ENCODE measurements at places on chromosomes 11 and 22.

DNA sequence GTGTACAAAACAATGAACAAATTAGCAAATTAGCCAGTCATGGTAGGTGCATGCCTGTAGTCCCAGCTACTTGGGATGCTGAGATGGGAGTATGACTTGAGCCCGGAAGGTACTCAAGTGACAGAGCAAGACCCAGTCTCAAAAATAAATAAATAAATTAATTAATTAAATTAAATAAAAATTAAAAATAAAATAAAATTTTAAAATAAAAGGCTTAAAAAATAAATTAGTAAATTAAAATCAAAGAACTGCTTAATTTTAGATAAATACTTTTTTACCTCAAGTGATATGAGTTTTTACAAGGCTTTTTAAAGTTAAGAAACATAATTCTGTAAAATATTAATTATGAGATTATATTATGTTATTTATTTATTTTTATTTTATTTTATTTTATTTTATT lies 50.9 kb upstream of the TSPAN18 start:
- DNase-seq = no peak

GRCh38 chr22:40263191-40263590 lies 83.1 kb upstream of the ADSL start:
- DNase-seq = no peak

DNA sequence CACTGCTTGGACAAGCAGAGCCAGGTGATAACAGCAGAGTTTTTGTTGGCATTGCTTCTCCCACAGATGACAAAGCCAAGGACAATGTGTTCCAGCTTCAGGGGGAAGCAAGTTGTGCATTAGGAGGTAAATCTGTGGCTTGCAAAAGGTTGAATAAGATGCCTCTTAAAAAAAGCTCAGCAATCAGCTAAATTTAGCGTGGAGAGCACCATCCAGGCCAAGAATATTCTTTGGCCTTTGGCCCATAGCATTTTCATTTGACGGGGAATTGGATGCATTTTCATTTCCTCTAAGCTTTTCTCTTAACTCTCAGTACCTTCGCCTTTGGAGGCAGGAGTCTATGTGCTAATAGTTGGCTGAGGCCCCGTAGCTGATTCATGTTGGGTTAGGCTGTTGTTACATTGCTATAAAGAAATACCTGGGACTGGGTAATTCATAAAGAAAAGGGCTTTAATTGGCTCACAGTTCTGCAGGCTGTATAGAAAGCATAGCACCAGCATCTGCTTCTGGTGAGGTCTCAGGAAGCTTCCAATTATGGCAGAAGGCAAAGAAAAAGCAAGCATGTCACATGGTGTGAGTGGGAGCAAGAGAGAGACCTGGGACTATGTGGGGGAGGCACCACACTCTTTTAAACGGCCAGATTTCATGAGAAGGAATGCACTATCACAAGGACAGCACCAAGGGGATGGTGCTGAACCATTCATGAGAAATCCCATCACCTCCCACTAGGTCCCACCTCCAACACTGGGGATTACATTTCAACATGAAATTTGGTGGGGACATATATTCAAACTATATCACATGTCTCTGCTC lies 350.1 kb upstream of the C11orf87 start:
- no peak for DNase-seq

GRCh38 chr11:64455456-64456261 lies 96.7 kb downstream of the RPS6KA4 start:
- no peak for DNase-seq

- no peak for DNase-seq
Observed at GRCh38 chr11:96145163-96145585, 197.8 kb downstream of the MAML2 start.

GRCh38 chr11:18492888-18493287 lies 33.9 kb downstream of the TSG101 start:
- no peak for DNase-seq

DNA sequence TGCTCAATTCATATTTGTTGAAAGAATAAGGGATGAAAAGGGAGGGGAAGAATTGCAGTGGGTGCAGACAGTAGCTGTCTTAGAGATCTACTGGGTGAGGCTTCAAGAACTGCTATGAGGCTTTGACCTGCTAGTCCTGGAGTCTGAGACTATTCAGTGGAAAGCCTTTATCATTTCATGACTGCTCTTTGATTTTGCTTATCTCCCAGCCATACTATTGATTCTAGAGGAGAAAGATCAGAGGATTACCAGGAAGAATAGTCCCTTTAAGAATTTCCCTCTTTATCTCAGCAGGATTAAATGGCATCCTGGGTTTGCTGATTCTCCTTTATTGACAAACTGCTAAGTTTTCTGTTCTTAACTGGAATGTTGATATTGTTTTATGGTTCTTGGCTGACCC lies 107.5 kb upstream of the SORL1-AS1 start:
- DNase-seq = no peak

- DNase-seq = no peak
Observed at GRCh38 chr22:45923835-45924234, 53.1 kb downstream of the WNT7B start.

GRCh38 chr11:75199412-75199955 lies 41.1 kb upstream of the TPBGL start:
- no peak for DNase-seq

- DNase-seq = no peak
Observed at GRCh38 chr22:34462795-34463194, 542.5 kb upstream of the LARGE1 start.

DNA sequence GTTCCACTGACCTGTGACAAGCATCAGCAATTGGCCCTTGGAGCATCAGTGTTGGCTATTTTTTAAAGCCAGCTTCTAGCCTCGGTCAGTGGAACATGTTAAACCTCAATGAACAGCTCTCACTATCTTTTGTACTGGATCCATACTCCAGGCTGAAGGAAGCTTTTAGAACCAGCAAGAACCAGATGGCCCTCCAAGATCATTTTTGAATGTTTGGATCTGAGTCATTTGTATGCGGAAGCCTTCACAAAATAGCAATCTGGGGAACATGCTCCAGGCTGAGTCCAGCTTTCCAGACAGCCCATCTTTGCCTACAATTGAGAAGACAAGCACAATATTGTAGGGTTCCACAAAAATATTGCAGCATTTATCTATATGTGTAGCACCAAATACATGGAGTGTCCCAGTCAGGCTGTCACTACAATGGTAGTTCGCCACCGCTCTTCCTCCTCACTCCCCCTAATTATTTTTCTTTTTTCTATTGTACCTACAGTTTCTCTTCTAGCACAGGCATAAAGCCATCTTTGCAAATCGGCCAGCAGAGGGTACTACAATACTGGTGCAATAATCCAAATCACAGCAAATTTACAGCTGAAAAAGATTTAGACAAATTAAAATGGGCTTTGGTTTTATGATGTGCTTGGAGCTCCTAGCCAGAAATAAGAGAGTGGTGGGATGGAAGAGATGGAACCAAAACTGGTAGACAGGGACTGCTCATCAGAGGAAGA lies 177.4 kb upstream of the BLID start:
- no peak for DNase-seq

- DNase-seq = no peak
Observed at GRCh38 chr11:47366020-47366490, 12.3 kb downstream of the SPI1 start.

- no peak for DNase-seq
Observed at GRCh38 chr11:10125522-10126133, 168.4 kb downstream of the SBF2 start.

DNA sequence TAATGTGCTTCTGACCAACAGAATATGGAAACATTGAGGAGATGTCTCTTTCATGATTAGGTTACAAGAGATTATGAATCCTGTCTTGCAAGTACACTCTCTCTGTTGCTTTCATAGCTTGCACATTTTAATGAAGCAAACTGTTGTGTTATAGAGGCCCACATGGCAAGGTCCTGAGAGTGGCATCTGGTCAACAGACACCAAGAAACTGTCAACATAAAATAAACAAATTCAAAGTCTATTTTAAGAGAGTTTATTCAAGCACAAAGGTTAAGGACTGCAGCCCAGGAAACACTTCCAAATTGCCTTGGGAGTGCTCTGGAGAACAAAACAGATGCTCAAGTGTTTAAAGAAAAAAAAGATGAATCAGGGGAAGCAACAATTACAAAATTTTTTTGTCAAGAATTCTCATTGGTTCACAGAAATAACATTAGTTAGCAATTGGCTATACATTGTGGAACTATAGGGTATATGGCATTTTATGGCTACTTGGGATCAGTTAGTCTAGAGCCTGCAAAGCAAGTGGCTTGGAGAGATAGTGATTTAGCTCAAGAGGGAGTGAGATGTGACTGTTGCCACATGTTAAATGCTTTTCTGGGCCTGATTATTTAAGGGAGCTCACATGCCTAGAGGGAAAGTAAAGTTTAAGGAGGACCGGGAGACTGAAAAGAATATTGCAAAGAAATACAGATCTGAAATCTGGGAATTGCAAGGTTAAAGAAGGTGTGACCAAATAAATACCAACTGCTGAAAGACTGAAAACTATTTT lies 54.6 kb downstream of the CTSC start:
- no peak for DNase-seq

- no peak for DNase-seq
Observed at GRCh38 chr11:111978028-111978771, 41.1 kb downstream of the DIXDC1 start.

DNA sequence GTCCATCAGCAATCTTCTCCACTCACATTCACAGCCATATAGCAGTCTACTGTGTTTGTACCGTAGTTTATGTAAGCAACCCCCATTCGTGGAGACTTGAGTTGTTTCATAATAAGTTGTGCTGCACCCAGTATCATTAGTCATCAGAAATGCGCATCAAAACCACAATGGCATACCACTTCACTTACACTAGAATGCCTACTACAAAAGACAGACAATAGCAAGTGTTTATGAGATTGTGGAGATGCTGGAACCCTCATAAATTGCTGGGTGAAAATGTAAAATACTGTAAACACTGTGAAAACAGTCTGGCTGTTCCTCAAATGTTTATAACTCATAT lies 133.3 kb downstream of the ATXN10 start:
- DNase-seq = no peak

DNA sequence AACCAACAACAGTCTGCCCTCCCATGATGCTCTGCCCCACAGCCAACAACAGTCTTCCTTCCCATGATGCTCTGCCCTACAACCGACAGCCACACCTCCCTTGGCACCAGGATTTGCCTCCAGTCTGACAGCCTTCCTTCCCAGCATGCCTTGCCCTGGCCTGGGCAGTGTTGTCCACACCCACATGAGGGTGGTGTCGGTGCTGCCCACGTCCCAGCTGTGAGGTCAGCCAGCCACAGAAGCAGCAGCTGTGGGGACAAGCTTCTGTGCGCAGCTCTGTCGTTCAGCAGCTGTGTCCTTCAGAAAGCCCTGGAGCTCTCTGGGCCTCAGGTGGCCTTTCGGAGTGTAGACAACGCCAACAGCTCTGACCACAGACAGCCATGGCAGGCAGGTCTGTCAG lies 1378.9 kb downstream of the BRD1 start:
- DNase-seq = no peak

DNA sequence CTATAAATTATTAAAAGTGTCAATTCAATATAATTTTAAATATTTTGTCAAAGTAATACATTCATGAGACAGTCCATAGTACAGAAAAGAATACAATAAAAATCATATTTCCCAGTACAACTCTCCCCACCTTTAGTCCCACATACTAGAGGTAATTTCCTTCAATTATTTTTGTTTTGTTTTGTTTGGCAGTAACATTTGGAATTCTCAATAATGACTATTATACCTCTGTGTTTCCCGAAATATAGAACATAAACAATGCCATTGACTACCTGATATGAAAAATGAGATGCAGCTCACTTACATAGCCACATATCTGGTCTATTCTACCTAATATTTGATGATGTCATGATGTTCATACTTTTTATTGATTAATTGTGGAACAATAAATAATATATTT lies 24.4 kb upstream of the CASP4 start:
- DNase-seq = no peak

DNA sequence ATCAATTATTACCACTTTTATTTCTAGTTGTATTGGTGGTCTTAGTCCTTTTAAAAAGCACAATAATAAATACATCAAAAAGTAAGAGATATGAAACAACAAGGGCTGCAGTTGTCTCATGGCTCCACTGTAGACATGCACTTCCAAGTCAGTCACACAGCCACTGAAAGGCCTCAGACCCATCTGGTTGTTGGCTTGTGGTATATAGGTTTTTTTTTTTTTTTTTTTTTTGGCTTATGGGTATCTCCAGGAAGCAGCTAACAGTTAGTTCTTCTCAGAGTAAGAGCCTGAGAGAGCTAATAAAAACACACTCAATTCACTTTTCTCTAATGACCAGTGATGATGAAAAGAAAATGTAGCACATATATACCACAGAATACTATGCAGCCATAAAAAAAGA lies 6.0 kb upstream of the OR52E6 start:
- no peak for DNase-seq

DNA sequence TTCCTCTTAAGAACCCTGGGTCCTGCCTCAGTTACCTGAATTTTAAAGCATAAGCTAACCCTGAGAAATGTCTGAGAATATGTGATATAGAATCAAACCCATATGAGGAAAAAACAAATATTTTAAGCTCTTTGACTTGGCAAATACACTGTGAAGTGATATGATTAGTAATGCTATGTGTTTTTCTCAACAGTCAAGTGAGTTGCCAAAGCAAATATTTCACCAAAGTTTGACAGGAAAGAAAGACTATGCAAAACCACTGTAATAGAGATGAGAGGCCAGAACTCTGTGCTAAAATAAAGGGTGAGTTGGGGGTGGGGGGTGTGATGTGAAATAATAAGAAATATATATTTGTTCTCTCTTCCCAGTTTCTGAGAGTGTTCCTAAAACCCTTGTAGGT lies 613.5 kb upstream of the CCDC179 start:
- DNase-seq = no peak

- DNase-seq = no peak
Observed at GRCh38 chr11:91804042-91804441, 420.6 kb upstream of the FAT3 start.

DNA sequence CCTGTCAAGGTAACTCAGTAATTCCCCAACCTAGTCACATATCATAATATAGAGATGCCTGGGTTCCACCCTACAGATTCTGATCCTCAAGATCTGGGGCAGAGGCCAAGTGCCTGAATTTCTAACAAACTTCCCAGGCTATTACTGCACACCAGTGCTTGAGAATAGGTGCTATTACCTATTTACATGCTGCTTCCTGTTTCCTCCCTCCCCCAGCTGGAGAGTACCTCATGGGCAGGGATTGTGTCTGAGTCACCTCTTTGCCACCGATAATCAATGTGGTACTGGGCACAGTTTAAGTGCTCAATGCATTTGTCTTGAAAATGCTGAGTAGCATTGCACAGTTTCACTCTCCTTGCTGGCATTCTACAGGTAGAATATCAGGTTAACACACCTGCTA lies 582.2 kb upstream of the CADM1 start:
- DNase-seq = no peak

GRCh38 chr11:6497069-6497839 lies at the start of gene DNHD1:
Gene DNHD1 (plus strand): TSS chr11:6497280. CDS start chr11:6498216, 936 bp downstream.
- no peak for DNase-seq

DNA sequence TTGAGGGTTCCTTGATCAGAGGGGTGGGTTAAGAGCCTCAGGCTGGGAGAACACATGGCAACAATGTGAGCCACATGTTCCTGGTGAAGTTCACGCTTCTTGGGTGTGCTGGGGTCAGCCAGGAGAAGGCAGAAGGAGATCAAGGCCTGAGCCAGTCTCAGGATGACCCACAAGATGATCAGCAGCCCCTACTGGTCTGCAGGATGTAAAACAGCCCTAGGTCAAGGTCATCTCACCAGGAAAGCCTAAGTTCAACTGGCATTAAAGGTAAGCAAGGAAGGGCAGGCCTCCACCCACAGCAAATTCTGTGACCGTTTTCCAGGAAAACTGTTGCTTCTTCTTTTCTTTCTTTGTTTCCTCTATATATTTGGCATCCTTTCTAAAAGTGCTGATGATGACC lies 156.7 kb upstream of the KIRREL3 start:
- DNase-seq = no peak

- DNase-seq = no peak
Observed at GRCh38 chr11:109667719-109668118, 245.7 kb downstream of the C11orf87 start.

GRCh38 chr11:8017894-8018483 lies 30.9 kb downstream of the EIF3F start:
- DNase-seq = no peak
